ENCODE measurements at places on chromosomes 2 and 18. TPM values are rescaled to one million over a fixed set of nuclear protein-coding genes. Genes with fewer than 3 reads are reported as not detected.

SCYGR1 gene
- not detected for polyA plus RNA-seq

KHK gene
- 54.9 TPM for polyA plus RNA-seq

GPD2 gene
- 20.5 TPM for polyA plus RNA-seq

MGAT4A gene
- 33.0 TPM for polyA plus RNA-seq

GRCh38 chr2:128726911-128727310 lies 408.2 kb upstream of the HS6ST1 start:
- DNase-seq: no peak

DNA sequence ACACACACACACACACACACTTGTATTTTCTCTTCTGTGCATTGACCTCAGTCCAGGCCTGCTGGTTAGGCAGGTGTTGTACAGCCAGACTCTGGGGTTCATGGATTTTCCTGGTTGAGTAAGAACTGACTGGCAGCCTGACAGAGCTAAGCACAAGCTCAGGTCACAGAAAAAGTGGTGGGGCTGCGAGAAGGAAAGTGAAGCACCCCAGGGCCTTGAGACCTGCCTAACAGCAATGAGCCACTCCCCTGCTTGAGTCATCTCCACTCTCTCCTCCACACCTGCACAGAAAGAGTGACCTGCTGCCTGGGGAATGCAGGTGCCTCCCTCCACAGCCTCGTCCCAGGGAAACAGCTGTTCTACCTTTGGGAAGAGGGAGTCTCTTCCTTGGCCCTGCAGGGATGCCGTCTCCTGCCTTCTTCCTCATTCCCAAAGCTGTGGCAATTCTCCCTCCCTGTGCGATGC lies 91.4 kb upstream of the LGALSL start:
- no peak for DNase-seq

GRCh38 chr2:159072795-159073194 lies 104.4 kb downstream of the TANC1 start:
- no peak for DNase-seq

DNA sequence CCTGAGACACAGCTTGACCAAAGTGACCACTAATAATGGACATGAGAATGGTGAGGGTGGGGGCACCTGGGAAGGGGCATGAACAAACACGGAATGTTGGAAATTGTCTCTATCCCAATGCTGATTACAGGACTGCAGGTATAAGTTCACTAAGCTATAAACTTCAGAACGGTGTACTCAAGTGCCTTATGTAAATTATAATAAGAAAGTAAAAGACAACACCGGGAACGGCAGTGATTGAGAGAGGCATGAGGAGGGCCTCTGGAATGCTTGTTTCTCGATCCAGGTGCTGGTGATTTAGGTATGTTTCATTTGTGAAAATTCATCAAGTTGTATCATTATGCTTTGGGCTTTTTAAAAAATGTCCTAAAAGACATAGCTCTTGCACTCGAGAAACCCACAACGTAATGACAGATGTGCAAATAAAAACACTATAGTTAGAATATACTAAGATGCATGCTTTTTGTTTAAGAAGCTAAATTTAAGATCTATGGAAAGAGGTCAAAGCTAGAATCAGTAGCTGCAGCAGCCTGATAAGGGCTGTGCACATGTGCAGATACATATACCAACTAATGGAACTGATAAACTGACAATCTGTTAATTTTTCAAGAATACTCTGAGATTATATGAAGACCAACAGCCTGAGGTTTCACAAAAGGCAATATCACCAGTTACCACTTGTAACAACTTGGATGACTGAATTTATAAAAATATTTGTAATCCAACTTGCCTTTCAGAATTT lies 7.6 kb downstream of the HIBCH start:
- DNase-seq: no peak

GRCh38 chr2:153477636-153478288 lies 800 bp downstream of the RPRM start:
- no peak for DNase-seq

GRCh38 chr18:11177382-11177781 lies 28.0 kb upstream of the PIEZO2 start:
- DNase-seq: no peak

GRCh38 chr18:36460854-36461253 lies 163.3 kb downstream of the FHOD3 start:
- no peak for DNase-seq

- DNase-seq: no peak
Observed at GRCh38 chr2:26874514-26874913, 26.6 kb downstream of the DPYSL5 start.

Data from right renal cortex interstitium (tissue), 3 donors.